ENCODE measurements at places on chromosomes 6 and 20. TPM values are rescaled to one million over a fixed set of nuclear protein-coding genes. Genes with fewer than 3 reads are reported as not detected.

The MC3R gene
- total RNA-seq: not detected

The TP53TG5 gene
- total RNA-seq: under 0.01 TPM

The TCP11 gene
- 0.51 TPM for total RNA-seq

The PRR18 gene
- not detected for total RNA-seq

The RSPO3 gene
- 15.4 TPM for total RNA-seq

The FAXC gene
- total RNA-seq: 0.51 TPM

The TRDN gene
- not detected for total RNA-seq

The SPATA25 gene
- 3.6 TPM for total RNA-seq

The IL17A gene
- not detected for total RNA-seq

The C20orf141 gene
- total RNA-seq: not detected

The HLA-DOB gene
- total RNA-seq: 0.26 TPM

The MUCL3 gene
- not detected for total RNA-seq

The NHSL1 gene
- 10.6 TPM for total RNA-seq

The PAX1 gene
- not detected for total RNA-seq

The CARMIL1 gene
- total RNA-seq: 10.2 TPM

DNA sequence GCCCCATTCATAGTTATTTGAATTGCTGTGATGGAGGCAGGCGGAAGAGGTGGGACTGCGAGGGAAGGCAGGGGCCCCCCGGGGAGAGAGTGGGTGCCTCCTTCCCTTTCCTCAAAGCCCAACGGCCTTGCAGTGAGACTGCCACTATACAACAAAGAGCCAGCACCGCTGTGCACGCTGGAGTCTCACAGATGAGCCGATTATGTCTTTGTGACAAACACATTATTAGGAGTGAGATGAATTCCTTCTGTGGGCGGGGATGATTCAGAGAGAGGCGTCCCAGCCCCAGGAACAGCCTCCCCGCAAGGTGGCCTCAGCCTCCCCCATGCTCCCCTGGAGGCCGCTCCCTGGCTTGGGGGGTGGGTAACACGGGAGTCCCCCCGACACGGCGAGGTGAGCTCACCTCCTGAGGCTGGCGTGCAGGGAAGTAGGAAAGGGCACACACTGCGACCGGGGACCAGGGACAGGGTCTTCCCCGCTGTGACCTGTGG, 26.7 kb downstream of the NTSR1 start:
- no peak for DNase-seq

- no peak for DNase-seq
These were observed 184.4 kb upstream of the ZNF217 start for GRCh38 chr20:53778041-53778516.

DNA sequence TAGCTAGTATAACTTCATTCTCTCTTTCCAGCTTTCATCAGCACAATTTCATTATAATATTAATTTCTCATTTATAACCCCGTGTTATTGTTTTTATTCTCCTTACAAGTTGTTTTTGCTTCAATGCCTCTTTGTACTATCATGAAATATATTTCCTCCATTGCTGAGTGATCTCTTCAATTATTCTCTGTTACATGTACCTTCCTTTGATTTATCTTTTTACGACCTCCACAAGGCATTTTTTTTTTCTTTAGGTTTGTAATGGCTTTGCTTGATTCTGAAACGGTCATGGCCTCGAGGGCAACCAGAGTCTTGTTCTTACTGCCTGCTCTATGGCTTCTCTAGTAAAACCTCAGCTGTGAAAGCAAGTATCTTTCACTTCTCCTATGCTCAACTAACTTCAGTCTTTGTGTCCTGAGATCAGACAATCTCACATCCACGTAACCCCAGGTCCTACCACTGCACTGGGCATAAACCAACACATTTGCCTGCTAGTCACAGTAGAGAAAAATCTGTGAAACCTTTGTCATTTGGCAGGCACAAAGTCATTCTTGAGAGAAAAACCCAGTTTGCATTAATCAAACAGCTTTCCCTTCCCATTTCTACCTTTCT, 119.9 kb downstream of the UST start:
- no peak for DNase-seq

DNA sequence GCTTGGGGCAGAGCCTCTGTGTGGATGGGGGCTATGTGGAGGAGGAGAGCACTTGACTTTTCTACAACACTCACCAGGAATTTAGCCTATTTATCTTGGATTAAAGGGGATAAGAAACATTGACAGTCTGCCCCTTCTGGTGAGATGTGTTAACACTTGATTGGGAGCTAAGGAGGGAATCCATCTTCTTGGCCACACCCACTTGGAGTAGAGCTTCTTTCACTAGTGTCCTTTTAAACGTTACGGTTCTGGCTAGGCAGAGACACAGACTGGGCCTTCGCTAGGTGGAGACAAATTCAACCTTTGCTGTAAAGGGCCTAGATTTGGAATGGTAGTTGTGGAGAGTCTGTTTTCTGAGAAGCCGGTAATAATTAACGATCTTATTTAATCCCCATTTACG, 15.5 kb upstream of the TPBG start:
- no peak for DNase-seq

GRCh38 chr20:45361793-45362192, 1.2 kb upstream of the SYS1 start:
- no peak for DNase-seq

- DNase-seq: peak; percentile 36
These were observed 274.1 kb downstream of the CLIC5 start for GRCh38 chr6:45741437-45742171.

DNA sequence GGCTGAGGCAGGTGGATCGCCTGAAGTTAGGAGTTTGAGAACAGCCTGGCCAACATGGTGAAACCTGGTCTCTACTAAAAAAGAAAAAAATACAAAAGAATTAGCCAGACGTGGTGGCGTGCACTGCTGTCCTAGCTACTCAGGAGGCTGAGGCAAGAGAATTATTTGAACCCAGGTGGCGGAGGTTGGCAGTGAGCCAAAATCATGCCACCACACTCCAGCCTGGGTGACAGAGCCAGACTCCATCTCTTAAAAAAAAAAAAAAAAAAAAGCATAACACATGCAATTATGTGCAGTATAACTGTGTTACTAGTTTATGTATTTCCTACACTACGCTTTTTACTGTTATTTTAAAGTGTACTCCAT, 31.9 kb upstream of the FAM135A start:
- no peak for DNase-seq

DNA sequence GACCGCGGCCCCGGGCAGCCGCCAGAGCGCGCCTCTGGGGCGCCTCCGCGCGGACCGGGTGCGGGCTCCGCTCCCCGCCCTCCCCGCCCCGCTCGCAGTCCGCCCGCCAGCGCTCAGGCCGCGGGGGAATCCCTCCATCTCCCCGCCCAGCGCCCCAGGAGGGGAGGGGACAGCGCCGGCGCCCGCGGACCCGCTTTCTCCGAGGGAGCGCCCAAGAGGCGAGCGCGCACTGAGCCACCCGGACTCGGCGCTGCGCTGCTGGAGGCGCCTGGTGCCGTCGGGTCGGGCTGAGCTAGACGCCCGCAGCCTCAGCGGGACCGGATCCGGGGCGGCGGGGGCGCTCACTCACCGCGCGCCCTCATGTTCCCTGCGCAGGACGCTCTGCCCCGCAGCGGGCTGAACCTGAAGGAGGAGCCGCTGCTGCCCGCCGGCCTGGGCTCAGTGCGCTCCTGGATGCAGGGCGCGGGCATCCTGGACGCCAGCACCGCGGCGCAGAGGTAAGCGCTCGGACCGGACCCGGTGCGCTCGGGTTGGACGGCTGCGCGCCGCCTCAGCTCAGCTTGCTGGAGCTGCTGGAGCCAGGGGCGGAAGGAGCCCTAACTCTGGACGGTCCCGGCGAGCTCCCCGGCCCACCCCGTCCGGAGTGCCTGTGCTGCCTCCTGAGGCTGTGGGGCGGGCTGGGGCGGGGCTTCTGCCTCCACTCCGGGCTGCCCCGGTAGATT, 867 bp downstream of the EBF4 start:
- DNase-seq: peak; percentile 17

DNA sequence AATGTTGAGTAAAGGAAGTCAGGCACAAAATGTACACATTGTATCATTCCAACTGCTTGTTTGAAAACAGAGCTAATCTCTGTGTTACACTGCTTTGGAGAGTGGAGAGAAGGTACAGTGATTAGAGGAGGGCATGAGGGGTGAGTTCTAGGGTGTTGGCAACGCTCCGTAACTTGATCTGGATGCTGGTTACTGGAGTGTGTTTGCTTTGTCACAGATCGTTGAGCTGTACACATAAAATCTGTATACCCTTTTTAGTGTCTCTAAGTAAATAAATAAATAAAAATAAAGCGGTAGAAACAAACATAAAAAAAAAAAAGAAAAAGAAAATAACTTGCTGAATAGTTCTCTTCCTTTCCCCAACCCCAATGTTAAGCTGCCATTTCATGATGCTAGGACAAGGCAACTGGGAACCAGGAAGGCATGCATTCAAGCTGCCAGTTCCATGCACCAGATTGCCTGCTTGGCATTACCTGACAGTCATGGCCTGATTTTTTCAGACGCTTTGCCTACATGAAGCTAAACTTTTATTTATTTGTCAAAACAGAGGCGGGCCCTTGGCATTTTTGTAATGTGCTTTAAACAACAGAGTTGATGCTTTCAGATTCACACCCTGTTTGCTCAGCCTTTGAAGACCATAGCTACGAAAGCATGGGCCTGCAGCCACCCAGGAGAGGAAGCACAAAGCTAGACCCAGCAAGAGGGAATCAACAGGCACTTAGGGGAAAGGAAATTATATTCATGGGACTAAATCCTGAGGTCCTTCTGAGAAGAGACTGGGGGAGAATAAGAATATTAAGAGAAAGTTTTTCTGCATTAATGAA, 21.2 kb downstream of the TNFRSF21 start:
- no peak for DNase-seq

DNA sequence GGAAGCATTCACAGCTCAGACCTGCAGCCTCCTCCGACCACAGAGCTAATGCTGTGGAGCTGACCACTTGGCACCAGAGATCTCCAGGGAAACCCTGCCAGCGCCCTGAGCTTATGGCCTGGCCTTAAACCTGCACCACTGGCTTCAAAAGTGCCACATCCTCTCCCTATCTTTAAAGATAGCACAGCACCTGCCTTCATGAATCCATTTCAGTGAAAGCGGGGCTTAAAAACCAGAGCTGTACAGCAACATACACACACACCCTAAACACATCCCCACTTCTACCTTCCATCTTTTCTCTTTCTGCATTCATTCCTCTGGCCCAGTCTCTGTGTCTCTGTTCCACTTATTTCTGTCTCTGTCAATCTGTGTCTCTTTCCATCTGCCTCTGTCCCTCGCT, 59.8 kb upstream of the CCDC167 start:
- no peak for DNase-seq

DNA sequence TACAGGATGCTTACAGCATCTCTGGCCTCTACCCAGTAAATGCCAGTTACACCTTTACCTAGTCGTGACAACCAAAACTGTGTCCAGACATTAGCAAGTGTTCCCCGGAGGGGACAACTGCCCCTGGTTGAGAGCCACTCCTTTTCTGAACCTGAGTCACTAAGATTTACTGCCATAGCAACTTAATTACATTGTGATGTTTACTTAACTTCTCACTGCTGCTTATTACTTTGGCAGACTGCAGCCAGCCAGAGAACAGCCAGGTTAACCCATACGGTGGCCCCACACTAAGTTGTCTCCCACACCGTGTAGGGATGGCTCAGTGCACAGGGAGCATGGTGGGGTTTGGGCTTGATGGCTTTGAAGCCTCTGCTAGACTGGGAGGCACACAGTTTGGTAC, 204.7 kb upstream of the SULF2 start:
- no peak for DNase-seq

- DNase-seq: no peak
These were observed 133.4 kb downstream of the MYB start for GRCh38 chr6:135314543-135314942.

GRCh38 chr6:93859971-93860370, 440.6 kb upstream of the EPHA7 start:
- DNase-seq: no peak

DNA sequence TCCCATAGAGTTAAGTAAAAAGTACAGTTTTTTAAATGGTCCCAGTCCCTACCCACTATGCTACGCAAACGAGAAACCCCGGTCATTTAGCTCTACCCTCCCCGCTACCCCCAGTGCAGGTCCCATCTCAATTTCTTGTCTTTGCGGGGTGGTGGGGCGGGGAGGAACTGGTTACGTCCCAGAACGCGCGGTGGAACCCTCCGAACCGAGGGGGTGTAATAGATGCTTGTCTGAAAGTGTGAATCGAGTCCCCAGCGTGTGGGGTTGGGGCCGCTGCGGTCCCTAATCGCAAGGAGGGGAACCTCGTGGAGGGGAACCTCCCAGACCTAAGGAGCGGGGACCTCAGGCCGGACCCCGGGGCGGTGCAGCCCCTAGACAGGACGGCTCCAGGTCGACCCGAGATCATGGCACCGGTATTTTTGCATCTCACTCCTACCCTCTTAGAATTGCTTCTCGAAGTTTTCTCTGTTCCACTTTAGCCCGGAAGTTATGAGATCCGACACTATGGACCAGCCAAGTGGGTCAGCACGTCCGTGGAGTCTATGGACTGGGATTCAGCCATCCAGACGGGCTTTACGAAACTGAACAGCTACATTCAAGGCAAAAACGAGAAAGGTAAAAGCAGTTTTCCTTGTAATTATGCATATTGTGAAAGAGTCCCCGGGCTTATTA, 779 bp downstream of the HEBP2 start:
- DNase-seq: peak; percentile 5

DNA sequence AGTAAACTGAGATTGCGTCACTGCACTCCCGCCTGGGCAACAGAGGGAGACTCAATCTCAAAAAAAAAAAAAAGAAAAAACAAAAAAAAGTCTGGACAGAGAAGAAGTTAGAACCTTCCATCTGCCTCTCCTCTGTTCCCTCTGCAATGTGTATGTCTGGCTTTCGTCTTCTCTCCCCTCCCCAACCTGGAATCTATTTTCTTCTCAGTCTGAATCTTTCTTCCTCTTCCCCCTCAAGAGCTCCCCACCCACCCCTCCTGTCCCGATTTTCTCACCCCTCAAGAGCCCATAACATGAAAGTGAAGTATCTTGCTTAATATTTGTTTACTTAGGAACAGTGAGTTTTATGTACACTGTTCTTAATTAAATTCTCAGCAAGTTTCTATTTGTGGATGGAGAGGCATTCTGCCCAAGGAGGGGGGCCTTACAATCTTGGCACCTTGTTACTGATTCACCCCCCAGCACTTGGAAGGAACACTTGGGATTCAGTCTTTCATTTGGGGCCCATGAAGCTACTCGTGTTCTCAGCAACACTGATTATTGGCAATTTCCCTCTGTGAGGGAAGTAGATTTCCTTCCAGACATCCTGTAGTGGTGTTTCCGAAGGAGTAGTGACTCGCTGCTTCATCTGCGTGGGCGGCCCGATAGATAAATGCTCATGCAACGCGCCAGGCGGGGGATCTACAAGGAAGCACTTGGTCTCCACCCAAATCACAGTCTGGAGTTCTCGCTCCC, 69.3 kb upstream of the SRSF6 start:
- DNase-seq: peak; percentile 27

DNA sequence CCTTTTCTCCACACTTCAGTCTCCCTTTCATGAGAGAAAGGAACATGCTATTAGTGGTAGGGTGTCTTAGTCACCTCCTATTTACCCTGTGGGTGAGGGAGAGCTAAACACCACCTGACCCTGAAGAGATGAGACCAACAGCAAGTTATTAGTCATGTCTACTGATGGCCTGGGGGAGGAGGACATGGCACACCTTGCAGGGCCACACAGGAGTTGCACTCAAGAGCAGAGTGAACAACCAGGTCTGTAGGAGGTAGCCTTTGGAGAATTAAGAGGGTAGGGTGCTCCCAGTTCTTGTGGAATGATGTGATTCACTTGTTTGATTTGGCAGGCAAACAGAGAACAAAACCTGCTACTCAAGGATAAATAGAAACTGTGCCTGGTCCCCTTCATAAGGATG, 82.7 kb upstream of the FABP7 start:
- DNase-seq: peak; percentile 89

- no peak for DNase-seq
These were observed 444.4 kb downstream of the UTRN start for GRCh38 chr6:144729502-144729901.

Data from fibroblast of lung (primary cell).